Pulmonary artery endothelial cell (primary cell): ENCODE measurements at places on chromosomes 5 and 9. TPM values are rescaled to one million over a fixed set of nuclear protein-coding genes. Genes with fewer than 3 reads are reported as not detected.

The PCDH12 gene
- total RNA-seq: 12.1 and 23.0 TPM in 2 replicates

The FOXD4L5 gene
- 0.11 and 0.13 TPM in 2 replicates for total RNA-seq

The TAS2R1 gene
- total RNA-seq: not detected in 2 replicates

The SOHLH1 gene
- total RNA-seq: not detected in 2 replicates

The SPATA31E1 gene
- total RNA-seq: not detected in 2 replicates

The PCDHB12 gene
- total RNA-seq: 0.21 and 0.33 TPM in 2 replicates

DNA sequence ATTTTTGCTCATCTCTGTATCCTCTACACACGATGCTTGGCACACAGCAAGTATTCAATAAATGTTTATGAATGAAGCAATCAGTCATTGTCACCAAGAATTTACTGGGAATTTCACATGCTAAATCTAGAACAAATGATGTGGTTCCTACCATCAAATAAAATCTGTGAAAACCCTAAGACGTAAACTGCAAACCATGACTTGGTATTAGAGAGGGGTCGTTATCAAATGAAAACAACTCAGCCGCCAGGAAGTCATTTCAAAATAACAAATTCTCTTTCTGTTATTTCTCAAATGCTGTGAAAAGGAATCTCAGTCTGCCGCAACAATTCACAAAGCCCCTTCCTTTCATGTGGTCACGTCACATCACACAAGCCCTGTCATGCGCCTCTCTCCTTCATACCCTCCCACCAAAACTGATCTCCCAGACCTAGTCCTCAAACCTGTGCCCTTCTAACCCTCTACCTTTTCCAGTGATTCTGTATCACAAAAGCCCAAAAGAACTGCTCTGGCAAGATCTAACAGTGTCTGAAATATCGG is 173.6 kb downstream of the DEPDC1B start:
- DNase-seq: no peak

DNA sequence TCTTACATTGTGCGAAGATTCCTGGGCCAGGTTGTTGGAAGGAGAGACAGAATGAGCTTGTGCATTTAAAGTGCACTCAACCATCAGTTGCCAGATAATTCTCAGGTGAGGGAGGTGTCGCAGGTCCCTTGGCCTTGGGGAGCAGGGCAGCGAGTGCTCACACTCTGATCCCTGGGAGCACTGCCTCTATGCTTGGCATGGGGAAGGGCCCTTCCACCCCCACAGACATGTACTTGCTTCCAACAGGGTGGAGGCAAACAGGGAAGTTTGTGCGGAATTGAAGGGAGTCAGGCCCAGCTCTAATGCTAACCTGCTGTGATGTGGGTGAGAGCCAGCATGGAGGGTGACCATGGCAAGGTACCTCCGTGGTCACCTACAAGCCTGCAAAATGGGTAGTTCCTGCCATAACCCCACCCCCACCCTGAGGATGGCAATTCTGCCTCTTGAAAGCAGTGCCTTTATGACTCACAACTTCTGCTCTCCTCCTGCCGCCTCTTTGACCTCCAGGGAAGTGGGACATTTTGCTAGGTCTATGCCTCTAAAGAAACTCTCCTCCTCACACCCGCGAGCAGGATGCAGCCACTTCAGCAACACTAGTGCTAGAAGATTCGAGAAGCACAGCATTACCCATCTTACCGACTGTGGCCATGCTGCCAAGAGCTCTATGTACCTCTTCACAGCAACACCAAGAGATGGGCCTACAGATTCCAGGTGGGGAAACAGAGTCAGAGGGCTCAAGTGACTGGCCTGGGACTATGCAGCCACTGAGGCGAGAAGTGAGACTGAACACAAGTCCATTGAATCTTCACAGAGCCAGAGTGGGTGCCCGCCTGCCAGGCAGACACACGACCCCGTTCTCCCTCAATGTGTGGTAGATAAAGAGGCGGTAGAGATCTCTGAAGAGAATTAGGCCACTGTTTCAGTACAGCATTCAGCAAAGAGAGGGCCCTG is 22.1 kb upstream of the SLC25A51 start:
- no peak for DNase-seq

DNA sequence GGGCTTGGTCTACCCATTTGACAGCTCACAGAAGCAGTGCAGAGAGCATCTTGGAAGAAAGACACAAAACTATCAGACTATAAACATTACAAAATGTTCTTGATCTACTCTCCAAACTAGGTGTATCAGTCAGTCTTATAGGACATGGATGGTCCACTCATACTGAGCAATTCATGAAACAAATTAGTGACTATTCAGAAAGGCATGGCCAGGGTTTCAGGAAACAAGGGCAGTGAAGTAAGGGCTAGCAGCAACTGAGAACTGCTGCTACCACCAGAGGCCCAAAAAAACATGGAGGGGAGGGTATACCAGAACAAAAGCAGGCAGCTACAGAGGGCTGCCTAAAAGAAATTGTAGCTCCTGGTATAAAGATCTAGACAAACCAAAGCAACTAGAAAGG is 287.0 kb downstream of the PIK3R1 start:
- DNase-seq: no peak

GRCh38 chr5:139037732-139038131 is 160.4 kb downstream of the SIL1 start:
- no peak for DNase-seq

GRCh38 chr5:8060235-8060952 is 191.4 kb downstream of the MTRR start:
- no peak for DNase-seq

DNA sequence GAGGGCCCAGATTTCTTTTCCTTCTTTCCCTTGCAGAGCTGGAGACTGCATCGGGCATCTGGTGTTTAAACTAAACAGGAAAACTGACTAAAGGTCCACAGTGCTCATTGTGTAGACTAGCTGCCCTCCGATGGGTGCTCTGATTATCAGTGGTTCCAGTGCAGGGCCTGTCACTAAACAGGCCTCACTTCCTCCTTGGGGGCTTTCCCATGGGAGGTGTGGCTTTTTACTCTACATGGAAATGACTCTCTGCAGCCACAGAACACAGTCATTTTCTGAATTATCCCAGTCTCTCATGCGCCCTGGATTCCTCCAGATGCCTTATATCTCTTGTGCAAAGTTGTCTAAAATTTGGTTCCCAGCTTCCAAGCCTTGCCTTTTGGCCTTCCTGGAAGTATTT is 199.2 kb downstream of the TRIO start:
- DNase-seq: peak; percentile 20
